ENCODE measurements at places on chromosomes 5 and 9.

DNA sequence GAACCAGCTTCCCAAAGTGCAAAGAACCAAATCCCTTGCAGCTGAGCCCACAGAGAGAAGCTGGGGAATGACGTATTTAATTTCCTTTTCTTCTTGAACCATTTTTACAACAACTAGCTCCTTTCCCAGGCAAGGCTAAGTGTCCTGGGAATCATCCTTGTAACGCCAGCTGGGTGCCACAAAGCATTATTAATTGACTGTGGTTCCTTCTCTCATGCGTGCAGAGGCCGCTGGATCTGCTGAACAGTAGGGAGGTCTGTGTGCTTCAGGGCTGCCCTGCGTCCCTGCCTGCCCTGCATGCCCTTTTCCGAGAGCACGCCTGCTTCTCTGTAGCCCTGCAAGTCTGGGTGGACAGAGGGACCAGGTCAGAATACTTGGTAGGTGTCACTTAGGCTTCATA is 124.1 kb upstream of the OTULINL start:
- DNase-seq: no peak

DNA sequence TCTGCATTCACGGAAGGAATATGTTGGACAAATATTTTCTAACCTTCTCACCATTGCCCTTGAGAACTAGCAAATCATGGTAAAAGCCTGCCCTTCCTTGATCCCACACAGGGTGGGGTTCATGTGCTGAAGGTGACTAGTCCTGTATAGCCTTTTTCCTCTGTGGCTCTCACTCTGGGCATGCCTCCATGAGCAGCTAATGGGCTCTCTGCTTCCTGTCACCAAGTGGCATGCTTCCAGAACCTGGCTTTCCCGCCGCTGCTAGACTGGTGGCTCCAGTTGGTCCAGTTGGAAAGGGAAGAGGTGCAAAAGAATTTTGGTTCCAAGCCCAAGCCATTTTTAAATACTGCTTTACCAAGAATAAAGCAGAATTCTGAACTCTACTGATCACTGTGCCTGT is 35.5 kb downstream of the FBXO10 start:
- DNase-seq: peak; percentile 7

- DNase-seq: peak; percentile 13
These were observed 608.6 kb downstream of the SLCO4C1 start for GRCh38 chr5:101687349-101687985.

GRCh38 chr5:74767579-74767913 is 497 bp downstream of the NSA2 start:
- DNase-seq: peak; percentile 53

DNA sequence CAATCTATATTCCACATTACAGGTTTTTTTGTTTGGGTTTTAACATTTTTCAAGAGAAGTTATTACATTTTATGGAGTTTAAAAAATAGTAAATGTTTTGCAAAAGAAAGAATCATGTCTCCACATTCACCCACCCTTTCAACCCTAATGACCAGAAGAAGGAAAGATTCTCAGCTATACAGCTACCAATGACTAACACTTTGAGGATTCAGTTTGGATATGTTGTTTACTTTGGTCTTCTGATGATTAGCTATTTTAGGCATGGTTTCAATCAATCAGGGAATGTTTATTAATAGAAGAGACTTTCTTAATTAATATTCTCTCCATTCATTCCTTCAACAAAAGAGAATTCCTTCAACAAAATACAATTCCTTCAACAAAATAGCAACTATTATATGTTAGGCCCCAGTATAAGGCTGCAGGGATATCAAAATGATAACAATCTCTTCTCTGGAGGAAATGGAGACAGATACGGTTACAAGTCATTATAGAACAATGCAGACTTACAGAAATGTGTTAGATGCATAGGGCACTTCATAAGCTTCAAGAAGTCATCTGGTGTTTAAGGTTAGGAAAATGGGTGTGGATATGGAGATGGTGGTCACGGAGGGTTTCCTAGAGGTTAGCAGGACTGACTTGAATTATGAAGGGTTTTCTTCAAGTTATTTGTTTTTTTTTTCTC is 9.3 kb upstream of the NR3C1 start:
- no peak for DNase-seq

- DNase-seq: peak; percentile 72
These were observed 547 bp downstream of the ANP32B start for GRCh38 chr9:97983589-97984187.

- DNase-seq: peak; percentile 21
These were observed 80.6 kb downstream of the FBXO4 start for GRCh38 chr5:42005561-42006153.

DNA sequence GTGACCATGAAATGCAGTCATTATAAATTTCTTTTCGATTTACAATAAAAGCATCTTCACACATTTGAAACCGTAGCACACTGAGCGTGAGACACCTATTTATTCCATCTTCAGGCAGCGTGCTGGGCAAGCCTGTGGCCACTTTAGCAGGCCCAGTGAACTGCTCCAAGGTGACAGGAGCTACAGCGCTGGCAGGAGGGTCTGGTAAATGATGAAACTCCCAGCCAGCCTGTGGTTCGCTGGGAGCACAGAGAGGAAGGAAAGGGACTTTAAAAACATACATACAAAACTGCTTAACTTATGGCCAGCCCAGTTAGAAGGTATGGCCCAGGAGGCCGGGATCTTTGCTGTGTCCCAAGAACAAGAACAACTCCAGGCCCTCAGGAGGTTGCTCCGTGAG is 5.1 kb downstream of the RAPGEF1 start:
- no peak for DNase-seq

DNA sequence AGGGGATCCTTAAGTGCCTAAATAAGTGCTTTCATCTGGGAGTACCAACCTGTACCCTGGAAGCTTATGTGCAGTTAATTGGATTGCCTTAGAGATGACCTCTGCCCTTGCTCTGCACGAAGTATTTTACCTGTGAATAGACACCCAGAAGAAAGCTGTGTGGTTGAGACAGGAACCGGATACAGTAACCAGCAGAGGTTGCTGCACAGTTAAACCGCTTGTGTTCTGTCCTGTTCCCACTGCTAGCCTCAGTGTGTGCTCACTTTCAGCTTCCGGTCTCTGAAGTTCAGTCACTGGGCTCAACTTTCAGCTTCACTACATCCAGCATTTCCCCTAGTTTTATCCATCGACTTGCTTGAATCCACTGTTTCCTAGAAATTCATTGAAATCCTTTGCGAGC is 185.3 kb downstream of the FAM170A start:
- DNase-seq: no peak

DNA sequence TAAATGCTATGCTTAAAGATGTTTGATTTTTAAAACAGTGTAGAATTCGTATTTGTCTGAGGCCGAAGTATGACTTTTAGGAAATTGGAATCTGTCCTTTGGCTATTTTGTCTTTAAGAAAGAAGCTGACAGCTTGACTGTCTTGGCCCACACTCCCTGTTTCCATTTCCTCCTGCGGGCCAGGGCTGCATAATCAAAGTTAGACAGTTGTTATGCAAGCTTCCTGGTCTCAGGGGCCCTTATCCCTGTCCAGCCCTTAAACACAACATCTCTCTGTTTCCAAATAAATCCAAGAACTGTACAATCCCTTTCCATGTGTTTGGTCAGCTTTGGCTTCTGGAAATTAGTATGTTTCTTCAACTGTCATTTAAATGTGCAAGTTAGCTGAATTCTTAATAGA is 54.6 kb upstream of the ECM2 start:
- peak; percentile 38 for DNase-seq

DNA sequence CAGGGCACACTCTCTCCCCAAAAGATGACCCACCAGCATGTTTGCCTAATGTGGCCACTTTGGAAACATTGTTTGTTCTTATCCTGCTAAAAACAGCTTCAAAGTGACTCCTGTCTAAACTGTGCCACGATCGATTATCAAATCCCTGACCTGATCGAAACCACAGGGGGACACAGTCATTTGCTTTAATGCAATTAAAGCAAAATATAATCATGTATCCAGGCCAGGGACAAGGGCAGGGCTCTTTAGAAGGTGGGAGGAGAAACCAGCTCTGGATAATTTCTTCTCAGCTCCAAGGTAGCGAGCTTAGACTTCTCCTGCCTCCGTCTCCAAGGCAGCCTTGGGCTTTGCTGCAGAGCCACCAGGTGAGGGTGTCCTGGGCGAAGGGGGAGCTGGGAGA is 95.0 kb upstream of the HAND1 start:
- no peak for DNase-seq

DNA sequence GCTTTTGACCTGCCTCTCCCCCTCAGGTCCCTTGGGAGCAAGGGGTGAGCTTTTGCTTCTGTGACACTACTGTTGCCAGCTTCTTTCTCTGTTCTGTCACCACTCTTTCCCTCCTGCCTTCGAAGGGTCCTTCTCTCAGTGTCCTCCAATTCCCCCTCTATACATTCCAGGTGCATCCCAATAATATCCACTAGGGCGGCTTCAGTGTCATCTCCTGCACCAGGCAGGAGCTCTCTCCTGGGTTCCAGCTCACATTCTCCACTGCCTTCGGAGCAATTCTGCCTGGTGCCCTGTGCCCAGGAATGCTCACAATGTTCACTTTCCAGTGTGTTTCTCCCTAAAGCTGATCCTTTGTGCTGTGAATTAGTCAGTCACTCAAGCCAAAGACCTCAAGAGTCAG is 83.9 kb upstream of the CXCL14 start:
- DNase-seq: peak; percentile 39

DNA sequence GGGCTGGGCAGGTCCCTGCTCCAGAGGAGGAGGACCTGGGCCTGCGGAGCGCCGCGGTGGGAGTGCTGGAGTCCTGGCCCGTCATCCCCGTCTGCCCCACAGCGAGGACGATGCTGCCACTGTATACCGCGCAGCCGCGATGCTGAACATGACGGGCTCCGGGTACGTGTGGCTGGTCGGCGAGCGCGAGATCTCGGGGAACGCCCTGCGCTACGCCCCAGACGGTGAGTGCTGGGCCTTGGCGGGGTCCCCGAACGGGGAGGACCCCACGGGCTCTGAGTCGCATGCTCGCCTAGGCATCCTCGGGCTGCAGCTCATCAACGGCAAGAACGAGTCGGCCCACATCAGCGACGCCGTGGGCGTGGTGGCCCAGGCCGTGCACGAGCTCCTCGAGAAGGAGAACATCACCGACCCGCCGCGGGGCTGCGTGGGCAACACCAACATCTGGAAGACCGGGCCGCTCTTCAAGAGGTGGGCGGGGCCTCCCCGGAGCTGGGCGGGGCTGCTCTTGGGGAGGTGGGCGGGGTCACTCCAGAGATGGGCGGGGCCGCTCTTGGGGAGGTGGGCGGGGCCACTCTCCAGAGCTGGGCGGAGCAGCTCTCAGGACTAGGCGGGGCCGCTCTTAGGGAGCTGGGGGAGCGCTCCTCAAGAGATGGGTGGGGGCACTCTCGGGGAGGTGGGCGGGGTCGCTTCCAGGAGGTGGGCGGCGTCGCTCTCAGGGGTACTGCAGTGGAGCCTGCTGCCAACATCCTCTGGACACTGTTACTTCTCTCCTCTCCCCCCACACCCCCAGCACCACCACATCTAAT is 13.1 kb downstream of the LRRC26 start:
- peak; percentile 51 for DNase-seq

DNA sequence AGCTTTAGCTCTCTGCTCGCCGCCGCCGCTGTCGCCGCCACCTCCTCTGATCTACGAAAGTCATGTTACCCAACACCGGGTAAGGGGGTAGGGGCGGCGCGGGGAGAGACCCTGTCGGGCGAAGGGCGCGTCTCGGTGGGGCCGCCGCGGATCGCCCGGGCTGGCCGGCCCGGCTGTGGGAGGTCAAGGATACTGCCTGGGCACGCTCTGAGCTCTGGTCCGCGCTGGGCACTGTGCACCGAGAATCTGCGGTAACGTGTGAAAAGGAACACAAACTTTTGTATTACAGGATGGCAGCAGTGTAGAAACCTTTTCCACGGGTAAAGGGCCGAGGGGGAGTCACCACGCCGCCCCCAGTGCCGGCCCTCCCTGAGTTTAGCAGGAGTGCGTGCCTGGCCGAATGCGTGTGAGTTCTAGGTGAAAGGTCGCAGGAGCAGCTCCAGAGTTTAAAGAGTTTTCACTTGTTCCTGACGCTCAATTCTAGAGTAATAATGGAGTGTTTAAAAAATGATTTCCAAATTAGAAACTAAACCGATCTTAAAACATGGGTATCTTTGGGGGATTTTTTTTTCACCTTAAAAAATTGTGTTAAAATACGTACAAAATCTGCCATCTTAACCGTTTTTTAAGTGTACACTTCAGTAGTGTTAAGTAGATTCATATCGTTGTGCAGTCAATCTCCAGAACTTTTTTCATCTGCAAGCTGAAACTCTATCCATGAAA is at the start of gene HSDL2:
TSS of gene HSDL2 (plus strand) at position 7 of the 723 bp plus-strand sequence. CDS start at position 63, 56 bp downstream.
- DNase-seq: no peak

- peak; percentile 41 for DNase-seq
These were observed 466.9 kb upstream of the ARRDC3 start for GRCh38 chr5:91850031-91850430.

GRCh38 chr9:137461663-137462395 is 2.7 kb upstream of the NSMF start:
- DNase-seq: no peak

DNA sequence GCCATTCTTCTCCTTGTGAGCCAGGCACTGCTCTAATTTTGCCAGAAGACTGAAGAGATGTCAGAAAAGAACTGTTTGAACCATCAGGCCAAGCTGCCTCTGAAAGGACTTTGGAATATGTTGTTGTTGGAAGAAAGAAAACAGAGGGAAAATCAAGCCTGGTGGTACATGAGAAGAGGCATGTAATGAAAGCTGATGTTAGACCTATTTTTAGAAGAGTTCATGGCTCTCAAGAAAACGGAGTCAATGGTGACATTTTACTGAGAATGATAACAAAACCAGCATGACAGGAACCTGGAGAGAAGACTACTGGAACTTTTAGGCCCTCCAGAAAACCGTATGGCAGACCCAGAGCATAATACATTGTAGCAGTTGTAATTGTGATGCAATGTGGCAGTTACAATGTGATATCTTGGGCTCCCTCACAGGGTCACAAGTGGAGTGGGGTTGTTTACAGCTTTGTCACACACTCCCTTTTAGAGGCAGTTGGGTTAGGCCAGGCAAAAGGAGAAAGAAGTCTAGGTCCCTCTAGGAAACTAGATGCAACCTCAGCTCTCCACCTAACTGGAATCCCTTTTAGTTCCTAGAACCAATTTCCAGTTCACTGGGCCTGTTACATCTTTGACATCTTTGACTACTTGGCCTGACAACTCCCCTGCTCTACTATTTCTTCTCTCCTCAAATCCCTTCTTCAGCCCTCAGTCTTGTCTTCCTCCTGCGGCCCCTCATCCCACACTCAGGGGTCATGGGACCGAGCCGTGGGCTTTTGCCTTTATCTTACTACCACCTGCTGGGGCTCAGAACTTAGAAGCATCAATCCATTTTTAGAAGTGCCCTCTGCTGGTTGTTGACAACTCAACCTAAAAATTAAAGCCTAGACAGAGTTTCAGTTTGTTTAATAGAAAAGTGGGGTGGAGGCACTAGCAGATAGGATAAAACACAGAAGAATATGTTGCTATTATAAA is 61.2 kb upstream of the JAK2 start:
- DNase-seq: no peak

- no peak for DNase-seq
These were observed 2.5 kb downstream of the FEM1C start for GRCh38 chr5:115542086-115542485.

- peak; percentile 96 for DNase-seq
These were observed 75.8 kb downstream of the OXCT1 start for GRCh38 chr5:41794471-41794870.

GRCh38 chr9:136900556-136900955 is 14.2 kb downstream of the TRAF2 start:
- DNase-seq: no peak
